ENCODE measurements at places on chromosomes 12 and 14. TPM values are rescaled to one million over a fixed set of nuclear protein-coding genes. Genes with fewer than 3 reads are reported as not detected.

DNA sequence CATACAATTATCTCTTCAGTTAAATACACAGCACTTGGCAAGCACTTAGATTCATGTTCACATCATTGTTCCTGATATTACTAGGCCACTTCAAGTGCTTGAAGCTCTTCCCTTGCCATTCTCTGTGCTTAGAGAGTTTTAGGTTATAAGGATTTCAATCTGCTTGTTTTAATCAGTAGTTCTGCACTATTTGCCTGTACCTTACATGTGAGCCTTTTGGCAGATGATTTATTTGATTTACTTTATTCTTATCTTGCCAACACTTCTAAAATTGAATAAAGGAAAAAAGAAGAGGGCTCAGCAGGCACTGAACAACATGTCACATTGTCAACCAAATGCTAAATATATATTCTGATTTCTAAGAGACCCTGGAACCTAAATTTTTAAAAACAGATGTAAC is 363.8 kb upstream of the USP15 start:
- no peak for DNase-seq

DNA sequence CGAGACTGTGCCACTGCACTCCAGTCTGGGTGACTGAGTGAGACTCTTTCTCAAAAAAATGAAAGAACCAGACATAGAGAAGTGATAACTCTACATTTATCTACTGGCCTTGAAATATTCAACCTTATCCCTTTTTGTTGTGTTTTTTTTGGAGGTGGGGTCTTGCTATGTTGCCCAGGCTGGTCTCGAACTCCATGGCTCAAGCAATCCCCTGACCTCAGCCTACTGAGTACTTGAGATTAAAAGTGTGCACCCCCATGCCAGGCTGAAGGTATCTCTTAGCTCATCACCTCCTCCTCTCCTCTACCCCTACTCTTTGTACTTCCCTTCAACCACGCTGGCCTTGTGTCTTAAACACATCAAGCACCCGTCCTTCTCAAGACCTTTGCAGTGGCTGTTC is 3.8 kb downstream of the DRAM1 start:
- no peak for DNase-seq

Gene FITM1
- total RNA-seq: 0.41 TPM

Gene NFE2
- total RNA-seq: 0.82 TPM

DNA sequence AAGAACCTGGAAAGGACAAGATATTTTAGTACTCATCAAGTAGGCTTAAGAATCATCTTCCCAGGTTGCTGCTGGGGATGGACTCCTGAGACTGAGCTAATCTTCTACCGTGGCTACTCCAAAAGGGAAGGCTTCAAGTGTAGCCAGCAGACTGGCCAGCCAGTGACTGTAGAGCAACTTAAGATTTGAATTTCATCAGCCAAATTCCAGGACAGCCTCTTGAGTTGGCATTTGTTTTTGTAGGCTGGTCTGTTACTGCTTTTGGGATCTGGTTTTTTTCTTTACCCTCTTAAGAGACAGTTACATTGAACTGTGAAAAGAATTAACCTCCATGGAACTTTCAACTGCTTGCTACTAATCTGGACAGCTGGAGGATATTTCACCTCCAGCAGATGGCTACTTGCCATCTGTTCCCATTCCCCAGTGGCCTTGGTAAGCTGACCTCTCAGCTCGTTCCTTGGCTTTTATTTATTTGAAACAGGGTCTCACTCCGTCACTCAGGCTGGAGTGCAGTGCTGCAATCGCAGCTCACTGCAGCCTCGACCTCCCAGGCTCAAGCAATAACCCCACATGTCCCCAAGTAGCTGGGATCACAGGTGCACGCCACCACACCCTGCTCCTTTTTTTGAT is 20.7 kb downstream of the VTI1B start:
- no peak for DNase-seq

Gene CLEC4D
- under 0.01 TPM for total RNA-seq

Gene SLC5A8
- total RNA-seq: 3.3 TPM

Gene SLC6A15
- 81.1 TPM for total RNA-seq

Gene DBX2
- total RNA-seq: 2.9 TPM

- peak; percentile 4 for DNase-seq
Observed at GRCh38 chr14:26636561-26636960, 38.7 kb upstream of the NOVA1 start.

Gene ACOT2
- 28.5 TPM for total RNA-seq

Gene CMA1
- not detected for total RNA-seq

Gene GUCY2C
- under 0.01 TPM for total RNA-seq

DNA sequence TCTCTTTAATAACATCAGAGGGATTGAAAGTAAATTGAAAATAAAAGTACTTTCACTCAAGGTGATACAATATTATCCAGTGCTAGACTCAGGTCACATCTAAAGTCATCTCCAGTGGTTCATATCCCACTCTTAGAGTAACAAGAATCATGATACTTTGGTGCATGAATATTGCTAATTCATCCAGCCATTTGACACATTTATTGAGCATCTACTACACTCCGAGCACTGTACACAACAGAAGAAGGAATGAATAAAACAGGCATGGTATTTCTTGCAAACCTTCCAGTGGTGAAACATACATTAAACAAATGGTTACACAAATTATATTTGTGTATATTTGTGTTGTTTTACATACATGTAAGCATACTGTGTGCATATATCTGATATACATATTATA is 116.0 kb upstream of the TMCC3 start:
- DNase-seq: no peak

- DNase-seq: no peak
Observed at GRCh38 chr14:56300495-56300894, 182.3 kb downstream of the PELI2 start.

Gene DAO
- not detected for total RNA-seq

GRCh38 chr14:75831455-75831854 is 150.3 kb downstream of the TGFB3 start:
- no peak for DNase-seq

Gene GPR84
- not detected for total RNA-seq

DNA sequence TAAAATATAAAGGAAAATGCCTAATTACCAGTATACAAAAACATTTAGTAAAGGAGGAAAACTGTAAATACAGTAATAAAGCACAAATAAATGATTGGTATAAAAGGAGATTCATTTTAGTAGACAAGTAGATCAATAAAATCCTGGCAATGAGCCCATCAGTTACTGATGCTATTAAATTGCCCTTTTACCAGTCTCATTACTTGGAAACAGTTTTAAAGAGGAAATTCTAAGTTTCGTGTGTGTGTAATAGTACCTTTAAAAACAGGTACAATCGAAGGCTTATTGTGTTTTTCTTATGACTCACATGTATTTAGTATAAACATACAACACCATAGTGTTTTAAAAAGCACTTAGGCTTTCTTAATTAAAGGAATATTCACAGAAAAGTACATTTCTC is 46.4 kb upstream of the SYT10 start:
- DNase-seq: no peak

- no peak for DNase-seq
Observed at GRCh38 chr12:25119020-25119419, 75.9 kb downstream of the DNAI7 start.

Gene SERPINA12
- total RNA-seq: not detected

DNA sequence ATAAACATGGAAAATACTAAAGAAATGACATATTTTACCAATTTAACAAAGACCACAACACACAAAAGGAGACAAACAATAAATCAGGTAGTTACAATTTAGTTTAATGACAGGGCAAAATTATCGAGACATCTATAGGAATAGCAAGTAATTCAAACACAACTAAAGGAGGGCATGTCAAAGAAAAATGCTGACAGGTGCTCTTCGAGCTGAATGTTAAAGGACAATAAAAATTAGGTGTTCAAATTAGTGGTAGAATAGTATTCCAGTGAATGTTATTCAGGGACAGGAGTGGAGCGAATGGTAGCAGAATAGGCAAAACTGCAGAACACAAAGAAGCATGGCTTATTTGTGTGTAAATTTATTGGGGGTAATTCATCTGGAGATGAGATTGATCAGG is 1004.3 kb upstream of the FBXO33 start:
- no peak for DNase-seq

- DNase-seq: no peak
Observed at GRCh38 chr12:71877335-71878121, 38.0 kb downstream of the TBC1D15 start.

GRCh38 chr12:98416845-98417244 is 98.5 kb upstream of the TMPO start:
- no peak for DNase-seq

DNA sequence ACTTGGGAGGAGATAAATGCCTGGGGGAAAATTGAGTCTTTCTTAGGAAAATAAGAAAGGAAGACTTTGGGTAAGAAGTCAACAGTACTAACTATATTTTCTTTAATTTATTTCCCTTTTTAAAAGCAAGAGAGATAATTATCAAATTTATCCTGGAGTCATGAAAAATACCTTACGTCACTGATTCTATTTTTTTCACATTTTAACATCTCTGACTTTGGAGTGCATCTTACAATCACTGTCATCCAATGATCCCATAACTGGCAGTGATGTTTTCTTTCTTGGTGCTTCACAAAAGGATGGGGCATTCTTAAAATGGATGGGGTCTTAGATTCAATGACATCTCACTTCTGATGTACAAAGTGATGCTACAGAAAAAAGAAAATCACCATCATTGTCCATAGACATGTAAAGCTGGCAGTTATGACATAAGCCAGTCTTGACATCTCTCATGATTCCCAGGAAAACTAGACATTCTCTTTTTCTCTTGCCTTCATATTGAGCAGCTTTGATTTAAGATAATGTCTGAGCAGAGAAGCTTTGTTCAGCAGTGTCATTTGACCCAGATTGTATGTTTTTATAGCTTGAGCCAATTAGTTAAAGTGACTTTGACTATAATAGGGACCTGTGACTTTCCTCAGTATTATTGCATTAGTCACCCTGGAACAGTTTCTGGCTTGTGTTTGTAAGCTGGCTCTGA is 236.2 kb downstream of the EGLN3 start:
- no peak for DNase-seq

DNA sequence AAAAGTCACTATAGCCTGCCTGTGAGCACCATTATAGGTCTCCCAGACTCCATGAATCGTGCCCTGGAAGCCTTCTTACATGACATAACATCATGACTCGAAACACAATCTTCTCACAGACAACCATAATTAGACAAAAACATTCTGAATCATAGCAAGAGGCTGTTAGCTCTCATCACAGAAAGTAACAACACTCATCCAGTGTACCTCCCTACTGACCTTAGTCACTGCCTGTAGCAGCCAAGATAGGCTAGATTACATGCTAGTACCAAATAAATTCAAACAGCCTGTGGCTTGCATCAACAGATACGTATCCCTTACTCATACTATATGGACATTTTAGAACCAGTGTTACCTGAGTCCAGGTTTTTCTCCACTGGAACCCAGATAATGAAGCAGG is 663.8 kb upstream of the FOXG1 start:
- no peak for DNase-seq

- no peak for DNase-seq
Observed at GRCh38 chr12:56529656-56530055, 8.0 kb downstream of the RBMS2 start.

DNA sequence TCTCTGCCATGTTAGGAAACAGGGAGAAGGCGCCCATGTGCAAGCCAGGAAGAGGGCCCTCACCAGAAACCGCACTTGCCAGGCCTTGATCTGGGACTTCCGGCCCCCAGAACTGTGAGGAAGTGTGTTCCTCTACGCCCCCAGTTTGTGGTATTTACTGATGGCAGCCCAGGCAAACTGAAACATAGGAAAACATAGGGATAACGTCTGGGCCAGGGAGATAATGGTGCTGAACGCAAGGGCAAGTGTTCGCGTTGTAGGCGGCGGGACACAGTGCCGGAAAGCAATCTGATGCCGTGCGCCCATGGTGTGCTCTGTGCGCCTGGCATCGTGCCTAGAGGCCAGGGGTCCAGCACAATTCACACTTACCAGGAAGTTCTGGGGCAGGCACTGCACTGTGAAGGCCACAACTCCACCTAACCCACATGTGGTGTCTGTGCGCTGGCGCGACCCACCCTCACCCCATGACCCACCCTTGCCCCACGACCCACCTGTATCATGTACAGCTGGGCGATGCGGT is 53.6 kb downstream of the ARL6IP4 start:
- no peak for DNase-seq

Gene SLC25A21
- 6.1 TPM for total RNA-seq

Measured in frontal cortex (tissue), 4 donors.